ENCODE measurements at places on chromosomes 4 and X. TPM values are rescaled to one million over a fixed set of nuclear protein-coding genes. Genes with fewer than 3 reads are reported as not detected.

RTL5 gene
- total RNA-seq: 3.3 TPM

SLC10A6 gene
- total RNA-seq: not detected

TCP11X2 gene
- not detected for total RNA-seq

CLDN34 gene
- total RNA-seq: not detected

KDM5C gene
- 50.3 TPM for total RNA-seq

ALAS2 gene
- total RNA-seq: not detected

DGKK gene
- total RNA-seq: not detected

ETDB gene
- total RNA-seq: not detected

GPR78 gene
- total RNA-seq: 1.4 TPM

TRPC3 gene
- total RNA-seq: 0.59 TPM

PASD1 gene
- total RNA-seq: not detected

FAM133A gene
- 0.15 TPM for total RNA-seq

CNOT6L gene
- total RNA-seq: 8.0 TPM

MAGEC2 gene
- not detected for total RNA-seq

EDNRA gene
- 5.3 TPM for total RNA-seq

PCSK1N gene
- total RNA-seq: 0.15 TPM

MAP9 gene
- 2.1 TPM for total RNA-seq

MAGEA2 gene
- total RNA-seq: not detected

CCNA2 gene
- 0.82 TPM for total RNA-seq

MAGEB2 gene
- not detected for total RNA-seq

EFHC2 gene
- total RNA-seq: 0.08 TPM

ADAMTS3 gene
- total RNA-seq: 1.6 TPM

FHDC1 gene
- total RNA-seq: under 0.01 TPM

SPIN2A gene
- 0.15 TPM for total RNA-seq

HSFX2 gene
- 0.30 TPM for total RNA-seq

MAGEB10 gene
- not detected for total RNA-seq

CXCL10 gene
- total RNA-seq: not detected

FAM236C gene
- total RNA-seq: not detected

ERVMER34-1 gene
- total RNA-seq: not detected

TEX13C gene
- total RNA-seq: not detected

BEND2 gene
- not detected for total RNA-seq

CT47B1 gene
- not detected for total RNA-seq

RAB39B gene
- total RNA-seq: 0.53 TPM

SPANXB1 gene
- total RNA-seq: not detected

VCX3A gene
- total RNA-seq: not detected

XG gene
- 10.7 TPM for total RNA-seq

BEX2 gene
- total RNA-seq: 0.23 TPM

SRPX gene
- 576 TPM for total RNA-seq

KIAA0232 gene
- 14.8 TPM for total RNA-seq

EPHA5 gene
- total RNA-seq: 15.1 TPM

SASH3 gene
- total RNA-seq: not detected

RIBC1 gene
- total RNA-seq: 0.68 TPM

TLR3 gene
- 0.60 TPM for total RNA-seq

ALB gene
- not detected for total RNA-seq

Measured in smooth muscle cell of the coronary artery (primary cell).